GM12865 (cell line): ENCODE measurements at places on chromosomes 2 and 18.

GRCh38 chr18:72783530-72783929 lies 84.3 kb downstream of the NETO1 start:
- no peak for DNase-seq

DNA sequence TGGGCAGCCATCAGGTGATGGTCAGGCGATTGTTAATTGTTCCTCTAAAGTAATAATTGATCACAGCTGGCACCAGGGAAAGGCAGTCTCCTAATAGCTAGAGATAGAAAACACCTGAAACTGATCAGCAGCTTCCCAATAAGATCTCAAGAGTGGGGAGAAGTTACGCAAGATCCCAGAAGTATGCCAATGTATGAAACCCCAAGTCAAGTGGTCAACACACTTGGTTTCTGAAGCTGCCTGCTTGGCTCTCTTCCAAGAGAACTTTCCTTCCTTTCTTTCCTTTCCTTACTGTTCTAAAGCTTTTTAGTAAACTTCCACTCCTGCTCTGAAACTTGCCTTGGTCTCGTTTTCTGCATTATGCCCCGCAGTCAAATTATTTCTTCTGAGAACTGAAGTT lies 201.6 kb upstream of the SKOR2 start:
- no peak for DNase-seq

GRCh38 chr2:239089884-239090283 lies 242.0 kb downstream of the TWIST2 start:
- DNase-seq, result no peak

DNA sequence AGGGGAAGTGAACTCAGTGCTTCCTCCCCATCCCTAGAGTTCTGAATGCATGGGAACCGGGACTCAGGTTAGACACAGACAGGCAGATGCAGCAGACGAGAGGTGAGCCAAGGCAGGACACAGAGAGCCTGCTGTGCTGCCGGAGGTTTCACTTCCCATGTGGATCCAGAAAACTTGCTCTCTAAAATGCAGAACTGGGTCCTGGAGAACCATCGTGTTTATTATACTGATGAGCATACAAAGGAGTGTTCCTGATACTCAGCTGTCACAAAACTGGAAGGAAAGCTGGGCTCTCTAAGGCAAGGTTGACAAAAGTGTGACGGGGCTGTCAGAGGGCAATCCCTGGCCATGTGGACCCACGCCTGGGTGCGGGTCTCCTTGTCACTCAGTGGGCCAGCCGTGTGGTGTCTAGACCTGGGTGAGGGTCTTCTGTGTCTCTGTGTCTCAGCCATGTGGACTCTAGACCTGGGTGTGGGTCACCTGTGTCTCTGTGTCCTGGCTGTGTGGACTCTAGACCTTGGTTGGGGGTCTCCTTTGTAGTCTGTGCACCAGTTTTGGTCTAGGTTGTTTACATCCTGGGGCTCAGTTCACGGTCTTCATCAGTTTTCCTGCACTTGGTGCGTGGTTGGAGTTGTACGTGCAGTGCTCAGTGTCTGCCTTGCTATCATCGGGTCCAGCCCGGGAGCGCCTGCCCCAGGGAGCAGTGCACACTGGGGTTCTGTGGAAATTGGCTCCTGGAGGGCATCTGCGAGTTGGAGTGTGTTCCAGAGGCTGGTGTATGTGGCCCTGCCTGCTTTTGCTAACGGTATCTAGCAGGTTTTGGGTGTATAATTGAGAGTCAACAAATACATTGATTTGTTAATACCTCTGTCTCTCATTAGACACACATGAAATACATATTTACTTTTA lies 141.1 kb downstream of the ATP9B start:
- no peak for DNase-seq

GRCh38 chr2:232479341-232480200 lies 8.1 kb downstream of the ECEL1 start:
- DNase-seq, result no peak

- peak; percentile 77 for DNase-seq
Observed at GRCh38 chr2:55049043-55049820, 1.0 kb downstream of the RTN4 start.
